T-cell (primary cell): ENCODE measurements at places on chromosomes 12 and 14. TPM values are rescaled to one million over a fixed set of nuclear protein-coding genes. Genes with fewer than 3 reads are reported as not detected.

GRCh38 chr12:42129595-42130204 is 15.0 kb downstream of the GXYLT1 start:
- H3K27ac ChIP-seq = no peak overlapping the region
- no peak overlapping the region for H3K4me3 ChIP-seq
- H3K27me3 ChIP-seq = no peaks in the 10 kb centered on the region
- no peaks in the 10 kb centered on the region for H3K36me3 ChIP-seq

GRCh38 chr12:19957308-19958125 is 410.8 kb upstream of the PDE3A start:
- H3K27ac ChIP-seq = no peak overlapping the region
- no peaks in the 10 kb centered on the region for H3K4me1 ChIP-seq
- no peak for DNase-seq
- H3K27me3 ChIP-seq = no peaks in the 10 kb centered on the region
- no peaks in the 10 kb centered on the region for H3K36me3 ChIP-seq
- no peak overlapping the region for H3K4me3 ChIP-seq

DNA sequence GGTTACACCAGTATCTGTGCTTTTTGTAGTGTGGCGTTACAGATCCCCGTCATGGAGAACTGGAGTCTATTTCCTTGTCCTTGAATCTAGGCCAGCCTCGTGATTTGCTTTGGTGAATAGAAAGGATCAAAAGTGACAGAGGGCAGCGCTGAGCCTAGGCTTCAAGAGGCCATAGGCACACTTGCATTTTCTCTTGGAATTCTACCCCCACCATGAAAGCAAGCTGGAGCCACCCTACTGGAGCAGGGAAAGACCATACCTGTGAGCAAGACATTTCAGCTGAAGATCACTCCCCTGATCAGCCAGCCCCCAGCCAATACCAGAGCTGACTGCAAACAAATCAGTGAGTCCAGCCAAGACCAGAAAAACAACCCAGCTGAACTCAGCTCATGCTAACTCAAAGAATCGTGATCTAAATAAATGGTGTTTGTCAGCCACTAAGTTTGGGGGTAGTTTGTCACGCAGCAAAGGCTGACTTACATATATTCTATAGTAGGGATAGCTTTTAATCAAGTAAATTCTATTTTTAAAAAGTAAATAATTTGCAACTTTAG is 521.9 kb upstream of the TBX3 start:
- H3K4me1 ChIP-seq = no peaks in the 10 kb centered on the region
- H3K27me3 ChIP-seq = no peaks in the 10 kb centered on the region

DNA sequence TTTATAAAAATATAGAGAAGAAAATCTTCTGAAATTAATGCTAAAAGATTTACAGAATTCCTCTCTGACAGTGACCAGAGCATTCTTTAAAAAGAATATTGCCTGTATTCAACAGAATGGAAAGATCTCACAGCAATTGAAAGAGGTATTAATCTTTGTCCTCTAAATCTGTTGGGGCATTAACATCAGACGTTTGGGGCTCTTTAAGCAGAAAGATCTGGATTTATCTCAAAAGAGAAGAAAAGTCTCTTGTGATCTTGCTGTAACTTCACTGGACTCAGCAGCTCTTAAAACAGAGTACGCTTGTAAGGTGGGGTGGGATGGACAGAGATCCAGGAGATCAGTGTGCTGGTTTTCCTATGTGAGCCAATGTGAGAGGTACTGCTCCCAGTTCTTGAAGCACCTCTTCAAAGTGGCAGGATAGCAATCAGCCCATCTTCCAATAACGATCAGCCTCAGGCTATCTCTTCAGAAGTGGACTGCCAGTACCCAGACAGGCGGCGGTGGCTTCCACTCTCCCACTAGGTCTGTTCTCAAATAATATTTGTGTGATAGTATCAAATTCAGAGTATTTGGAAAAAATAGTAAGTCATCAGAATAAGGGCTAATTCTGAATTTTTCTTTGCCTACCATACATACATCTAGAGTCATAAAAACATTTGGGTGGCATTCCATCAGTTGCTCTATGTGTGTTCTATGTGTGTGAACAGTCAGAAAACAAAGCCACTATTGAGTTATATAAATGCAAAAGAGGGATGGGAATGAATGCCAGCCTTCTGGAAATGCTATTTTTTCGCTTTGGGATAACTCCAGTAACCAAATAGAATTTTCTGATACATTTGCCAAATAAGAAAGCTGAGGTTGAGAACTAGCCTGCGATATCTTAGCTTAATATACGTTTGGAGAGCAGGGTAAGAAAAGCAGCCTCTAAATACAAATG is 237.4 kb upstream of the RGS6 start:
- H3K36me3 ChIP-seq = no peaks in the 10 kb centered on the region
- H3K4me3 ChIP-seq = no peak overlapping the region
- H3K27me3 ChIP-seq = no peaks in the 10 kb centered on the region
- H3K4me1 ChIP-seq = peaks cover 4% of the 10 kb centered on the region
- H3K27ac ChIP-seq = no peak overlapping the region

- DNase-seq = no peak
- H3K36me3 ChIP-seq = peaks cover 14% of the 10 kb centered on the region
- peak overlapping the region; percentile 92 for H3K27ac ChIP-seq
- H3K4me1 ChIP-seq = peaks cover 34% of the 10 kb centered on the region
- peak overlapping the region; percentile 80 for H3K4me3 ChIP-seq
- no peaks in the 10 kb centered on the region for H3K27me3 ChIP-seq
These were observed 824 bp upstream of the TARBP2 start for GRCh38 chr12:53500142-53500775.

GRCh38 chr12:7369274-7369729 is 65.4 kb downstream of the ACSM4 start:
- H3K27me3 ChIP-seq = peaks cover 10% of the 10 kb centered on the region
- H3K36me3 ChIP-seq = no peaks in the 10 kb centered on the region
- DNase-seq = no peak
- H3K4me1 ChIP-seq = no peaks in the 10 kb centered on the region

DNA sequence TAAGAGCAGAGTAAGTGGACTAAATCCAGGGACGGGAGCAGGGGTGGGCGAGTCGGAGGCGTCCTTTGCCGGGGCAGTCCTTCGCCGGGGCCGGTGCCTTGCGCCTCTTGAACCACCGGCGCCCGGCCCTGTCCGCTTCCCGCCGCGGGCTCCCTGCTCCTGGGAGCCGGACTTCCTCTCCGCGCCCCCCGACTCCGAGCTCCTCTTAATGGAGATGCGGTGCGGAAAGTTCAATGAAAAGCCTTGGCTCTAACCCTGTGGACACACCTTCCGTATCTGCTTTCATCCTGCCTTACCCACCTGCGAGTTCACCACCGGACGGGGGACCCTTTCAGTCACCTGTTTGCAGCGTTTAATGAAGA is 412 bp downstream of the FGFR1OP2 start:
- H3K27me3 ChIP-seq = no peaks in the 10 kb centered on the region
- DNase-seq = no peak
- peak overlapping the region; percentile 87 for H3K4me3 ChIP-seq
- no peaks in the 10 kb centered on the region for H3K36me3 ChIP-seq

GRCh38 chr14:60133487-60133886 is 31.7 kb downstream of the DHRS7 start:
- H3K4me1 ChIP-seq = no peaks in the 10 kb centered on the region
- DNase-seq = no peak
- no peak overlapping the region for H3K27ac ChIP-seq
- no peaks in the 10 kb centered on the region for H3K36me3 ChIP-seq
- H3K4me3 ChIP-seq = no peak overlapping the region
- no peaks in the 10 kb centered on the region for H3K27me3 ChIP-seq

GRCh38 chr14:52015411-52016030 is 26.2 kb downstream of the RTRAF start:
- H3K36me3 ChIP-seq = peaks cover 7% of the 10 kb centered on the region
- peaks cover 7% of the 10 kb centered on the region for H3K4me1 ChIP-seq
- H3K27ac ChIP-seq = no peak overlapping the region
- DNase-seq = no peak
- H3K4me3 ChIP-seq = no peak overlapping the region

- H3K27ac ChIP-seq = no peak overlapping the region
- no peak for DNase-seq
- no peaks in the 10 kb centered on the region for H3K4me1 ChIP-seq
These were observed 23.1 kb upstream of the RERG start for GRCh38 chr12:15244341-15244740.

The GLT8D2 gene
- 0.29 TPM for total RNA-seq
